NCI-H82 (cell line): ENCODE measurements at places on chromosomes 1 and 21.

GRCh38 chr1:8347635-8348034, 29.7 kb downstream of the SLC45A1 start:
- peak; percentile 78 for DNase-seq

DNA sequence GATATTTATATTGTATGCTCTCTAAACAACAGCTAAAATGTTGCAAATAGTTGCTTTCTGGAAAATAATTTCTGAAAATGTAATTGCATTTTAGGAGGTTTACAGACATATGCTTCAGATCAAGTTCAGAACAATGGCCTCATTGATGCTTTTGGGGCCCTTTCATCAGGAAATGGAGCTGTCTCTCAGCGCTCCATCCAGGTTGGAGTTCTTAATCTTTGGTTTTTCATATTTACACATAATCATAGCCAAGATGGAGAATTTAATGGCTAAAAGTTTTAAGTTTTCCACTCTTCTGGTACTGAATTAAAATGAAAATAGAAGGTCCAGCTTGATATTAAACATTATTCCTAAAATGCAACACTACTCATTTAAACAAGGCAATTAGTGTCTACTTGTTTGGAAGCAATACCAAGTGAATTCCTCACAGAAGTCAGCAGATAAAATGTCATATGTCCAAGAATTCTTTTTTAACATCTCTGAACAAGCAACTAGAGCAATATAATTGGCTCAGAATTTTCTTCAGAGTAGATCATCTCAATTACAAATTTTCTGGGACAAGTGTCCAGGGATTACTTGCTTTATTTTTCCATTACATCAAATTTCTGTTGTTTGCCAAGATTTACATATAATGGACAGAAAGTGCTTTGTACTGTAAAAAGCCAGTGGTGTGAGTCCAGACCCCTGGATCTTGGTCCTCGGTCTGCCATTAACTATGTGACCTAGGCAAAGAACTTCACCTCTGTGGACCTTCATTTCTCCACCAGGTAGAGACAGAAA, 22.6 kb downstream of the CLCA1 start:
- no peak for DNase-seq

GRCh38 chr1:20578062-20578461, 10.8 kb upstream of the CDA start:
- DNase-seq = no peak

GRCh38 chr1:65791396-65791795, 1.3 kb upstream of the PDE4B start:
- no peak for DNase-seq

DNA sequence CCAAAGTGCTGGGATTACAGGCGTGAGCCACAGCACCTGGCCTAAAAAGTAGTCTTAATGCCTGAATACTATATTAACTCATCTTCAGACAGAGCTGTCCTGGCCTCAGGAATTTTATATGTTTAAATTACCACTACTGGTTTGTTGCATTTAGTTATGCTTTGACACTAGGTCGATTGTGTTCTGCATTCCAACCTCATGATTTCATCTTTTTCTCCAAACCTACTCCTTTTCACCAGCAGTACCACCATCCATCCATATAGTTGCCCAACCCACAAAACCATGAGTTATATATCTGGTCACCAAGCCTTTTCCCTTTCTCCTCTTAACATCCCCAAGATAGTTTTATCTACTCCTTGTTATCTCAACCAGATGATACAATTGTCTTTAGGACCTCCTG, 22.6 kb downstream of the FMO5 start:
- no peak for DNase-seq

- DNase-seq = no peak
These were observed 187.6 kb downstream of the MATN1 start for GRCh38 chr1:30535595-30536325.

DNA sequence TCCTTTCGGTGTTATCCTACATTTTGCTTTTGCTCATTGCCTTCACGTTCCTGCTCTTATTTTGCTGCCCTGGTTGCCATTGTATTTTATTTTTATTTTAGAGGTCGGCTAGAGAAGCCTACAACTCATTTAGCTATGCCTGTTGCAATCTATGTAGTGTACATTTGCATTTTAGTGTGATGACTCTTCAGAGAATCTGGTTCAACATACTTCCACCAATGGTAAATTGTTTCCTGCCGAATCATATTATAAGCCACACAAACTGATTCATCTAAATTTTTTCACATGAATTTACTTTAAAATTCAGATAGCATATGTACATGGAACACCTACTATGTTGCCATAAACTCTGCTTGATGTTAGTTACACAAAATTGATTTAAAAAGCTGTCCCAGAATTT, 1596.9 kb downstream of the PLA2G4A start:
- no peak for DNase-seq

- DNase-seq = no peak
These were observed 98.3 kb upstream of the IPO9 start for GRCh38 chr1:201730611-201731010.

DNA sequence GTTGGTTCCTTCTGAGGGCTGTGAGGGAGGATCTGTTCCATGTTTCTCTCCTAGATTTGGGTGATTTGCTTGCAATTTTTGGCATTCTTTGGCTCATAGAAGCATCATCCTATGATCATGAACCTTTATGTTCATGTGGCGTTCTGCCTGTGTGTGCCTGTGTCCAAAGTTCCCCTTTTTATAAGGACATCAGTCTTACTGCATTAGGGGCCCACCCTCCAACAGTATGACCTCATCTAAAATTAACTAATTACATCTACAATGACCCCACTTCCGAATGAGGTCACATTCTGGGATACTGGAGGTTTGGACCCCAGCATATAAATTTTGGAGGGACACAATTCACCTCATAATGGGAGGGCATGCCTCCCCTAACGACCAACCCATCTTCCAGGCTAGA, 12.8 kb upstream of the CAMK1G start:
- no peak for DNase-seq

GRCh38 chr1:7462617-7463016, 308.5 kb upstream of the VAMP3 start:
- peak; percentile 50 for DNase-seq

GRCh38 chr1:216388558-216388957, 34.7 kb downstream of the USH2A start:
- no peak for DNase-seq

- peak; percentile 45 for DNase-seq
These were observed 51.1 kb downstream of the CSMD2 start for GRCh38 chr1:34113887-34114286.

- peak; percentile 92 for DNase-seq
These were observed 408.3 kb upstream of the PLXNA2 start for GRCh38 chr1:208652296-208653160.
